ENCODE measurements at places on chromosomes 4 and X. TPM values are rescaled to one million over a fixed set of nuclear protein-coding genes. Genes with fewer than 3 reads are reported as not detected.

The RADX gene
- total RNA-seq, result 17.4 TPM

The TEX13B gene
- not detected for total RNA-seq

The MPP1 gene
- 13.2 TPM for total RNA-seq

- no peak for DNase-seq
These were observed 50.1 kb upstream of the SGMS2 start for GRCh38 chr4:107774681-107775080.

DNA sequence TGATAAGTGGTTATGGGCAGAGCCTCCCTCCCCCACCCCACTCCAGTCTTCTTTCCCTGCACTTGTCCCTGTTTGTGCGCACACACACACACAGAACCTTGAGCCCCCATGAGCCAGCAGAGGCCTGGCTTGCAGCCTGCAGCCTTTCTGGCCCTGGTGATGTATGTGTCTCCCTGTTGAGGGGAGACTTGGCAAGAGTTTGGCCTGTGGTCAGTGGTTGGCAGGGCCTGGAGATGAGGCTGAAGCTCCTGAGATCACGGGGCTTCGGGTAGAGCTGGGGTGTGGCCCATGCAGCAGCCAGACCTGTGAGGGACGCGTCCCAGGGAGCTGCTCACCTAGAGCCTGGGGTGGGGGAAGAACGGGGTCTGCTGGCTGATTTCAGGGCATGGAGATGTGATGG is 2.3 kb downstream of the GPR173 start:
- no peak for DNase-seq

DNA sequence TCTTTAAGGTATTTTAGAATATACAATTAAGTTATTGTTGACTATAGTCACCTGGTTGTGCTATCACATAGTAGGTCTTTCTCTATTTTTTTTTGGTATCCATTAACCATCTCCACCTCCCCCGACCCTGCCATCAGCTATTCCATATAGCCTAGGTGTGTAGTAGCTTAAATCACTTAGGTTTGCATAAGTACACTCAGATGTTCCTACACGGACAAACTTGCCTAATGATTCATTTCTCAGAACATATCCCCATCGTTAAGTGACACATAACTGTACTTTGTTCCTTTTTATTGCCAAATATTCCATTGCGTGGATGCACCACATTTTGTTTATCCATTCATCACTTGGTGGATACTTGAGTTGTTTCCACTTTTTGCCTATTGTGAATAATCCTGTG is 67.9 kb downstream of the SLAIN2 start:
- no peak for DNase-seq

All from neural crest cell (in vitro differentiated cells).